ENCODE measurements at places on chromosomes 11 and 22.

DNA sequence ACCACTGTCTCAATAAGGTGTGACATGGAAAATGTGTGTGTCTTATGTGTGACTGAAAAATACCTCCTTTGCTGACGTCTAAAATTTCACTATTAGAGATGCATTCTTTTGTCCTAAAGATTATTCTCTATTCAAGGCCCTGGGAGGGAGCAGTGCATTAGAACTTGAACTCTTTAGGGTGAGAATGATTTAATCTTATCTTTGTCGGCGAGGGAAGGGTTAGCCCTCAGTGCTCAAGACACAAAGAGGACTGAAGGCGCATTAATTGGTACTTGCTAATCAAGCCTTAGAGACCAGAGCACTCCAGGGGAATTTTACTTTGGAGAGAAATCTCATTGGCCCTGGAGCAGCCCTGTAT lies 29.8 kb upstream of the PLET1 start:
- DNase-seq = no peak

DNA sequence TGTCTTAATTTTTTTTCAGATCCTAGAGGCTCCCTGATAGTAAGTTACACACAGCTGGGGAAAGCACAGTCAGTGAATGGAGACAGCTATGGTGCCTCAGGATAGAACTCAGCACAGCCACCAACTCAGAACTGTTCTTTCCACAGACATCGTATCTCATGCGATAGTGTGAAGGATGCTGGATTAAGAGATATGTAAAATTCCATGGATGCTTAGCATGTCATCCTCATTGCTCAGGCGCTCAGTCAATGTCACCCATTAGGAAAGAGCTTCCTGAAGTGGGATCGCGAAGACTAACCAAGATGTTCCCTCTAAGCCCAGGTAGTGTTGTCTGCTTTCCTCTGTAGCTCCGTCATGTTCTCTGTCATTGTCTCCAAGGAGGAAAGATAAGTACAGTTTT lies 1000.4 kb downstream of the OPCML start:
- no peak for DNase-seq

GRCh38 chr11:64611176-64611575 lies 20.2 kb downstream of the SLC22A12 start:
- DNase-seq = no peak

DNA sequence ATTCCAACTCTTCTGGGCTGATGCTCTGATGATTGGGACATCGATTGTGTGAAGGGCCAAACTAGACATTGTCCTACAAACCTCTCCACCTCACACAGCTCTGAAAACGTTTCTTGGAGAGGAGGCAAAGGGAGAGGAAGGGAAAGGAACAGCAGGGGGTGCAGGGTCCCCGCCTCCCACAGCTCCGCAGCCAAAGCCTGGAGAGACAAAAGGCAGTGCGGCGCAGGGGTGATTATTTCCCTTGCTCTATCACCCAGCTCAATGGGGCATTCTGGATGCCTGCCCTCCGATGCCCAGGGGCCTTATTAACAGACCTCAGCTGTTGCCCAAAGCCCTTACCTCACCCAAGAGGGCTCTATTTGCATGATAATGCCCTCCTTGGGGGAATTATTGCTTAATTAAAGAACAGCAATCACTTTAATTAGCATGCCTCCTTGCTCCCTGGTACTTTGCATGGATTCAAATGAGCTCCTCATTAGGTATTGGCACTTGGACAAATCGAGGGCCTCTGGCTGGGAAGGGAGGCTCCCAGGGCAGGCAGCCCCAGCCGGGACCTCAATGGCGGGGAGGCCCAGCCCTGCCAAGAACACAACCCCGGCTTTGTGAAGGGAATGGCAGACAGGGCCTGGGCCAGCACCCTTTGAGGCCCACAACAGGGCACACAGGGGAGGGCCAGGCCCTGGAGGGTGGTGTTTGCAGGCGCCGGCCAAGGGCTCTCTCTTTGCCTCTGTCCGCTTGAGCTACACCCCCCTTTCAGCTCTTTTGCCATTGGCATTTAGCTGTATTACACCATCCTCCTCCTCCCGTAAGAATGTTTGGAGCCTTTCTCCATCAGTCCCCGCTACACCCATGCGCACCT lies 19.8 kb upstream of the CDON start:
- no peak for DNase-seq

DNA sequence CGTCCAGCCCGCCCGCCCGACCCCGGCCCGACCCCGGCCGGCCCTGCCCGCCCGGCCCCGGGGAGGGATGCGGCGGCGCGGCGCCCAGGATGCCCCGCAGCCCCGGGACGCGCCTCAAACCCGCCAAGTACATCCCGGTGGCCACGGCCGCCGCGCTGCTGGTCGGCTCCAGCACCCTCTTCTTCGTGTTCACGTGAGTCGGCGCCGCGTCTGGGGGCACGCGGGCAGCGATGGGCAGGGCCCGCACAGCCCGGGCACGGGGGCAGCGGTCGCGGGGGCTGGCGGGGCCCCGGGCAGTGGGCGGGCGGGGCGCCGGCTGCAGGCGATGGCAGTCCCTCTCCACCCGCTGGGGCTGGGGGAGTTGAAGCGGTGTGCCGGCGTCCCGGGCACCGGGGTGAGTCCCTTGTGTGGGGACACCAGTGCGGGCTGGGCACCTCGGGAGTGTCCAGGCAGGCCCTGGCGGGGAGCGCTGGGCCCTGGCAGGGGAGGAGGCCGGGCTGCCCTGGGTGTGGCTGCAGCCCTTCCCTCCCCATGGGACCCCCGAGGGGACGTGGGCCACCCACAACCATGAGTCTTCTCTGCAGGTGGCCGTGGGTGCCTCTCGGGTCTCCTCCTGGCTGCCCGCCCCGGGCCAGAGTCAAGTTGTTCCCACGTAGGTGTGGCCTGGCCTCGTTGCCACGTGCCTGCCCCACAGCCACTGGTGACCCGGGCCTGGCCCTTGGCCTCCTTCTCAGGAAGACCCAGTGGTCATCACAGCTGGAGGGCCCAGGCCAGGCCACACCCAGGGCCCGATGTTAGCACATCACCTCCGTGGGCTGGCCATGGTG lies 468 bp downstream of the ZDHHC8 start:
- peak; percentile 21 for DNase-seq

DNA sequence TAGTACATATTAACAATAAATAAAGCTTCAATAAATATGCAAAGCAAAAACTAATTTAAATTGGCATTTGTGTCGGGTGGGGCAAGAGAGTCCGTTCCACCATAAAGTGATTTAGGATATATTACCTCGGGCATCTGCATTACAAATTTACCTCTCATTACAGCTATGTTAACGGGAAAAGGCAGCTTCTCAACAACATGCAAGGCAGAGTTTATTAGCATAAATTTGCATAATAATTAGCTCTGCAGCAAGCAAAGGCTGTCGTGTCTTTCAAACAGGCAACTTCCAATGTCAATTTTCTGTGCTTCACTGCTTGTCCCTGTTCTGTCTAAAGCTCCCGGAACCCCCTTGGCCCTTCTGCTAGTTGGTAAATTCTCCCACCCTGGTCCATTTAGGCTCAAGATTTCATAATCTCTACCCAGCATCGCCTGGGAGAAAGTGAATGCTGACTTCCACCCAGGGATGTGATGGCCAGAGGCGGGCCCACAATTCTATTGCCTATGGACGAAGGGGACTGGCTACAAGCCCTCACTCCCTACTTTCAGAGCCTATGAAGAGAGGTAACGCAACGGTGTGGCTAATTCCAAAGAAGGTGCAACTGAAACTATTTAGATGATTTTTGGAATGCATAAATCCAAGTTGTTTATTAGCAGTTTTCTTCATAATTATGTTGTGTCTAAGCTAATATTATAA lies 462.1 kb downstream of the OPCML start:
- no peak for DNase-seq

DNA sequence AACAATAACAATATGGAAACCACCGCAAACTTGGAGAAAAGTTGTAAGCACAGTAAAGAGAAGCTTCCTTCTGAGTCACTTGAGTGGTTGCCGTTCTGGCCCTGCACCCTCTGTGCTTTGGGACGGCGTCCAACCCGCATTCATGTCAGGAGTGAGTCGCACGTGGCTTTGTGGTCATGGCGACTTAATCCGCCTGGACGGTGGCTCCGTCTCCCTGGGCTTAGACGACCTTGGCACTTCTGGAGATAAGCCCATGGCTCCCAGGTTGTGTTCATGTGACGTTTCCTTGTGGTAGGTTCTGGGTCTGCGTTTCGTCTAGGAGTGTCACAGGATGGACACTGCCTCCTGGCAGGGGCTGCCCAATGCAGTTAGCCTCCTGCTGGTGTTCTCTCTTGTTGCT lies 40.5 kb downstream of the TPCN2 start:
- DNase-seq = no peak

GRCh38 chr11:114017723-114018122 lies 41.8 kb upstream of the ZBTB16 start:
- no peak for DNase-seq

- DNase-seq = no peak
These were observed 441.0 kb downstream of the NTM start for GRCh38 chr11:131811383-131811782.

DNA sequence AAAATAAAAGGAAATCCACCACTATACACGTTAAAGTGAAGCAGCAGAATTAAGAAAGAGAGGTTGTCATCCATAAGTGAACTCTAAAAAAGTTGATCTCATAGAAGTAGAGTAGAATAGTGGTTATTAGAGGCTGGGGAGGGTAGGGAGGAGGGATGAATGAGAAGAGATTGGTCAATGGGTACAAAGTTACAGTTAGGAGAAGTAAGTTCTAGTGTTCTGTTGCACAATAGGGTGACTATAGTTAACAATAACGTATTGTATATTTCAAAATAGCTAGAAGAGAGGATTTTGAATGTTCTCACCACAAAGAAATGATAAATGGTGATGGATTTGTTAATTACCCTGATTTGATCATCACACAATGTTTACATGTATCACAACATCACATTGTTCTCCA lies 72.0 kb downstream of the CD82 start:
- DNase-seq = no peak

GRCh38 chr11:43943931-43944751 lies 1.7 kb downstream of the C11orf96 start:
- DNase-seq = no peak

DNA sequence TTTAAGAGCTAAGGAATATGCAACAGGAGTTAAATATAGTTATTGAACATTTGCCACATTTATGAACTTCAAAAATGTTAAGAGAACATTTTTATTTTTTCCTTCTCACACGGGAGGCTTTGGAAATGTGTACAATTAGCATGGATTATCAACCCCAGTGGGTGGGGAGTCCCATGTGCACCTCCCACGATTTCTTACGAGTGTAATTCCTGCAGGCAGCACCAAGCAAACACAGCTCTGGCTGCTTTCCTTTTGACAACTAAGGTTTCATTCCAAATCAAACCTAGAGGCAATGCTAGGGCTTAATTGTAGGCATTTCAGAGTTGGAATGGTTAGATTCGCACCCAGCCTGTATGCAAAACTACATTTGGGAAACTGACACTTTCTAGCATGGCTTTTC lies 460.9 kb downstream of the METTL15 start:
- DNase-seq = no peak

DNA sequence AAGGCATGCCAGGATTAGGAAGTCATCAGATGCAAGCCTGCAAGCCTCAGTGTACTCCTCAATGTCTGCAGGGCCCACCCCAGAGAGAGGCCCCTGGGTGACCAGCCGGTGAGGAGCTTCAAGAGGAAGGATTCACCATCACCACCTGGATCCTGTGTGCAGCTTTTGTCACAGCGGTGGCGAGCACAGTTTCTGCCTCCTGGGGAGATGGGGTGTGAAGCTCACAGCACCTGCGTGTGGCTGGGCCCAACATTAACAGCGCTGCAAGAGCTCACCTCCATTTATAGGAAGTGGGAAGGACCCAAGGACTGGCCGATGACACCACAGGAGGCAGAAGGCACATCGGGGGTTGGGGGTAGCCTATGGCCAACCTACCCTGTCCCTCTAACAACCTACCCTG lies 235.3 kb downstream of the CTTN start:
- DNase-seq = no peak

- DNase-seq = no peak
These were observed 20.0 kb upstream of the LINC01488 start for GRCh38 chr11:69461272-69461962.

GRCh38 chr11:4891996-4892640 lies 10.4 kb downstream of the OR51T1 start:
- DNase-seq = no peak
